Activated T-cell treated with anti-CD3 and anti-CD28 coated beads, Interleukin-2, amount 50 U/mL, for 72 hours (primary cell): ENCODE measurements at places on chromosomes 12 and 14.

GRCh38 chr12:118189741-118190191, 53.8 kb downstream of the PEBP1 start:
- no peak for DNase-seq

GRCh38 chr14:47746986-47747385, 71.6 kb upstream of the MDGA2 start:
- no peak for DNase-seq

DNA sequence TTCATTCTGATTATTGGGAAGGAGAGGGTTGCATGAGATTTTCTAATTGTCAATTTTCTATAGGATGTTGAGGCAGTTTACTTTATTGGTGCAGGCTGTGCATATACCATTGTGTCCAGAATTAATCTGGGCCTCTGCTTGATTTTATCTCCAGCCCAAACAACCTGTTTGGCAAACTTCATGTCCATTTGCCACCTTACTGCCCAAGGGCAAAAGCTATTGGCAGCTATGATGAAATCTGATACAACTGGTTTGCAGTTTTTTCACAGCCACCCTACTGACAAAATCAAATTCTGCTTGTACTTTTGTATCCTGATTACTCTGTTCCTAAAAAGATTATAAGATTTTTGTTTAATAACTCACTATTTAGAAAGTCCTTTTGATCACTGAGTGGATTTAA, 789.2 kb upstream of the FBXO33 start:
- DNase-seq, result no peak

GRCh38 chr12:20368651-20369304, 441 bp downstream of the PDE3A start:
- DNase-seq, result no peak

DNA sequence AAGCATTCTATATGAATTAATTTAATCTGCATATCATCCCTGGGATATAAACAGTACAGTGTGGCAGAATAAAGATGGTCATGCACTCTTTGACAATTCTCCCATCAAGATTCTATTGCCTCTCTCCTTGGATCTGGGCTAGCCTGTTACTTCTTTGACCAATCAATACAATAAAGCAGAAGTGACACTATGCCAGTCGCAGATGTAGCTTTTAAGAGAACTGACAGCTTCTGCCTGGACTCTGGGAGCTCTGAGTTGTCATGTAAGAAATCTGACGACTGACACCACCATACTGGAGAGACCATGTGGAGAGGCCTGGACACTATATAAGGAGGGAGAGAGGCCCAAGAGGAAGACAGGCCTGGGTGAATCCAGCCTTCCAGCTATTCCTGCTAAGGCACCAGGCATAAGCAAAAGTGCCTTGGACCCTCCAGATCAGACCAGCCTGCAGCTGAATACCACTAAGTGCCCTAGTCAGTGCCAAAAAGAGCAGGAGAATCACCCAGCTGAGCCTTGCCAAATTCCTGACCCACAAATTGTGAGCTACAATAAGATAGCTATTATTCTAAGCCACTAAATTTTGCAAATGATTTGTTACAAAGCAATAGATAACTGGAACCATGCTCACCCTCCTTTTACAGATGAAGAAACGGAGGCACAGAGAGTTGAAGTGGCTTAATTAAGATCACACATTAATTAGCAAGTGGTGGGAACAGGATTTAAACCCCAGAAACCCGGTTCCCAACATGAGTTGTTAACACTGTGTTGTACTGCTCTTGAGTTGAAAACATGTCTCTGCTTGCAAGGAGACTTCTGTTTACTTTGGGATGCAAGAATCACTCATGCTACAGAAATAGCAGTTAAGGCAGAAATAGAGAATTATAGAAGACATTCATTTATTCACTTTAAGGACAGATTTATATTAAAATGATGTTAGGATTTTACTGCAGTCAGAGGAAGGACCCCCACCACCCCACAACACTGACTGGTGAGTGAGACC, 84.6 kb downstream of the RIN3 start:
- DNase-seq, result no peak

DNA sequence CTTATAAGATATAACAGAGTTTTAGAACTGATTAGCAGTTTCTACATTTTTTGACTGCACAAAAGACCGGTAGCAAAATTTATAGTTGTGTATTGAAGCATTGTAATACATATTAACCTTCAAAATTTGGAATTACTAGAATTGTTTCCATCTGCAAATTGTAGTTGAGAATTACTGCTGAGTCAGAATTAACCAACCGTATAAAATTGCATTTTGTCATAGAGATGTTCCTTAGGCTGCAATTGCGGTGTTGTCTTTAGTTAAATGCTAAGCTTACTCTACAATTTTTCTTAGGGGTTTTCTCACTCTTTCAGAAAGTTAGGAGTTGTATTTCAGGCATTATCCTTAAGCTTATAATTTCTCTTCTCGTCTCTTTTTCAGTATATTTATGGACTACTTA, 132.2 kb downstream of the PLEKHA5 start:
- no peak for DNase-seq

GRCh38 chr12:122830517-122831214, 4.6 kb upstream of the HIP1R start:
- DNase-seq, result no peak

DNA sequence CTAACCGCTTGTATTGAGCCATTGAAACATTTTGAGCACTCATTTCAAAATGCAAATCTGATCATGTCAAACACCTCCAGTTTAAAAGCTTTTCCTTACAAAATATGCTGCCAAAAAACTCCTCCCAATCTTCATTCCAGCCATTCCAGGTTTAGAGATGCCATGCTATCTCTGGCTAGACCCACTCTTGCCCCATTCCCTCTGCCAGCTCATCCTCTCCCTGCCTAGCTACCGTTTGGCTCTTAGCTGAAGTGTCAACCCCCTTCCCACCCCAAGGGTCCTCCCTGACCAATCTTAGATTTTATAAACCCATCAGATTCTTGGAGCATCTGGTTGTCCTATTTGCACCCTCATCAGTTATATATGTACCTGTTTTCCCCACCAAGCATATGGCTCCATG, 75.0 kb downstream of the SCAF11 start:
- no peak for DNase-seq

- DNase-seq, result no peak
Observed at GRCh38 chr12:51705450-51705849, 114.4 kb downstream of the SCN8A start.

DNA sequence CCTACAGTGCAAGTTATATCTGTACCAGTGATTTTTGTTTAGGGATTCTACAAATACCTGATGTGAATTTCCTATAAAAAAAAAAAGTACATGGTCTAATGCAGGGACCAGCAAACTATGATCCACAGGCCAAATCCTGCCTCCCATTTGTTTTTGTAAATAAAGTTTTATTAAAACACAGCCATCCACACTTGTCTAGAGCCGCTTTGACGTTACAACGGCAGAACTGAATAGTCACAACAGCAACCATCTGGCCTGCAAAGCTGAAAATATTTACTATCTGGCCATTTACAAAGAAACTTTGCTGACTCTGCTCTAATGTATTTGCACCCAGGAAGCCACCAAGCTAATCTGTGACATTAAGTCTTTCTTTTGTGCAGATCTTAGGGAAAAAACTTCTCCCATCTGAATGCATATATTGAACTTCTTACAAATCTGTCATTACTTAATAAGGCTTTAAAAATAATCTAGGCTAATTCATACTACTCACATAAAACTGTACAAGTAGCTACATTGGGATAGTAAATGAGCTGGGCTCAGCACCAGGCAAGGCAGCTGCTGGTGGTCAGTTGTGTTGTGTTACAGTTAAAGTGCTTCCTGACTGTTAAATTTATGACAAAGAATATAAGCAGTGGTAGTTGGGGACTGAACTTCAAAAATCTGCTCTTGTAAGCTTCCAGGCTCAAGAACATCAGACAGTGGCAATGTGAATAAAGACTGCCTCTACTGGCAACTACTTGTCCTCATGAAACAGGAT, 303.3 kb downstream of the MED13L start:
- no peak for DNase-seq

DNA sequence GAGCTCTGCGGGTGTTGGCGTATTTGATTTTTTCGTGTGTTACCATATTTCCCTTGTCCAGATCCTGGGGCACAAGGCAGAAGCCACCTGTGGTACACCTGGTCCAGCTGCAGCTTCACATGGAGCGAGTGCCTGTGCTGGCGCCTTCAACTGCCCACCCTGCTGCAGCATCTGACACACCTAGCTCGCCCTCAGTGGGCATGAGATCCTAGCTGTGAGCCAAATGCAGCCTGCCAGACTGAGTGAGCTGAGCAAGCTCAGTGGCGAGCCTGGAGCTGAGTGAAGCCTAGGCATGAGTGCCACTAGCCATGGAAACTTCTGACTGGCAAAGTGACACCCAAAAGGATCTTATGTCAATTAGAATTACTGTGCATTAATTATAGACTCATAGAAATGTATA, 1226.8 kb upstream of the FLRT2 start:
- DNase-seq, result no peak

- no peak for DNase-seq
Observed at GRCh38 chr14:102417646-102418045, 54.9 kb downstream of the TECPR2 start.

GRCh38 chr14:41993687-41994086, 387.0 kb downstream of the LRFN5 start:
- DNase-seq, result no peak

GRCh38 chr12:12379831-12380730, 23.2 kb downstream of the BORCS5 start:
- peak; percentile 33 for DNase-seq

DNA sequence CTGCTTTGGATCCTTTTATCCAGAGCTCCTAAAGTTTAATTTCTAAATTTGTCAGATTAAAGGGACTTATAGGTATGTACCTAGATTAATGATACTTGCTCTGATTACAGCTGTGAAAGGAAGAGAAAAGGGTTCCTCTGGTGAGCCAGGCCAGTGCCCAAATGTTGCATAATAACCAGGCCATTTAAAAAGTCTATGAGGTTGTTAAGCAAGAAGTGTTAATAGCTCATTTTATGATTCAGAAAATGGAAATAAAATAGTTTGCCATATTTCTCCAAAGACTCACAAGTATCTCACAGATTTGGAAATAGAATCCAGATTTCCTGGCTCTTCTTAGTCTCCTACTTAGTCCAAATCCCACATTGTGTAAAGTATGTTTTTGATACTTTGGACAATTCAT, 67.6 kb downstream of the SLC38A6 start:
- DNase-seq, result no peak

GRCh38 chr14:20769421-20769820, 1.2 kb downstream of the EDDM3B start:
- DNase-seq, result no peak

DNA sequence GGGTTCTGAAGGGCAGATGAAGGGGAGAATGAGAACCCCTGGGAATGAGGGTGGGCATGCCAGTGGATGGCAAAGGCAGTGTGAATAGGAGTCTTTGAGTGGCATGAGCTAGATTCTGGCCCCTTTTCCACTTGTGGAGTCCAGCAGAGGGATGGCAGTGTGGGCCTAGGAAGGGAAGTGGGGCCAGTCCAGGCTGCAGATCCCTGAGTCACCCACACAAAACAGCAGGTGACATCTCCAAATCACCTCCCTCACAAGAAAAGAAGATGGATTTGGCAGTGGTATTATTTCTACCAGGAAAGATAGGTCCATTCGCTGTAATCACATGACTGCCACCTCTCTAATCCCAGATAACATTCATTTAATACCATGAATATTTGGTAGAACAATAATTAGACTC, 151.3 kb downstream of the TTC7B start:
- DNase-seq, result no peak

GRCh38 chr14:93396456-93396855, 34.3 kb upstream of the UNC79 start:
- DNase-seq, result no peak

DNA sequence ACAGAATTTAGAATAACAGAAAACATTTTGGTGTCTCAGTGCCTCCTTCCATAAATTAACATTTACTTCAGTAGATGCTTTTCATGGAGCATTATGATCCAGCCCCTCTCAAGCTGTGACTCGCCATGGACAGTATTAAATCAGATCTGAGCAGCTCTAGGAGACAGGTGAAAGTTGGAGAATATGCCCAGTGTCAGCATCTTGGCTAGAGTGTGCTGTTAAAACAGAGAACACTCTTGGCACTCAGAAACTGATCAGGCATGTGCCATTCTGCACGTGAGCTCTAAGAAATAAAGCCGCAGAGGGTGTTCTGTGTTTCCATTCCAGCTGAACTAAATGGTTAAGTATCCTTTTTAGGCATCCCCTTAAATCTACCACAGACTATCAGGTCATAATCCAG, 68.0 kb downstream of the DIP2B start:
- DNase-seq, result no peak

- no peak for DNase-seq
Observed at GRCh38 chr12:76539727-76540126, 19.8 kb downstream of the OSBPL8 start.

GRCh38 chr12:95337146-95337545, 119.5 kb downstream of the VEZT start:
- no peak for DNase-seq

GRCh38 chr14:75459099-75459741, 31.4 kb downstream of the JDP2 start:
- no peak for DNase-seq

DNA sequence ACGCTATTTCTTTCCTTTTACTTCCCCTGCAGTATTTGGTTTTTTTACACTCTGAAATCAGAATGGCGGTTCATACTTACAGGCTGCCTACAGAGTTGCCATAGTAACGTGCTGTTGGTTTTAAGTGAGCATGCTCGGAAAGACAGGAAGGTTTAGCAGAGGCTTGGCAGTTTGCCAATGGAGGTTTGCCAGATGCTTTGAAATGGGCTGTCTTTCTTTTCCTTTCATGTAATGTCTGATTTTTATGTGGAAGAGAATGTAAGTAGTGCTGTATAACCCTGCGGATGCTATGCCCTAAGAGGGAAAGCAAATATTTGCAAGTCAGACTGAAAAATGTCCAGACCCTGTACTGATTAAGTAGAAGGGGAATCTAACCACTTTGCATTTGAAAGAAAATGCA, 32.8 kb downstream of the ARID4A start:
- peak; percentile 83 for DNase-seq

DNA sequence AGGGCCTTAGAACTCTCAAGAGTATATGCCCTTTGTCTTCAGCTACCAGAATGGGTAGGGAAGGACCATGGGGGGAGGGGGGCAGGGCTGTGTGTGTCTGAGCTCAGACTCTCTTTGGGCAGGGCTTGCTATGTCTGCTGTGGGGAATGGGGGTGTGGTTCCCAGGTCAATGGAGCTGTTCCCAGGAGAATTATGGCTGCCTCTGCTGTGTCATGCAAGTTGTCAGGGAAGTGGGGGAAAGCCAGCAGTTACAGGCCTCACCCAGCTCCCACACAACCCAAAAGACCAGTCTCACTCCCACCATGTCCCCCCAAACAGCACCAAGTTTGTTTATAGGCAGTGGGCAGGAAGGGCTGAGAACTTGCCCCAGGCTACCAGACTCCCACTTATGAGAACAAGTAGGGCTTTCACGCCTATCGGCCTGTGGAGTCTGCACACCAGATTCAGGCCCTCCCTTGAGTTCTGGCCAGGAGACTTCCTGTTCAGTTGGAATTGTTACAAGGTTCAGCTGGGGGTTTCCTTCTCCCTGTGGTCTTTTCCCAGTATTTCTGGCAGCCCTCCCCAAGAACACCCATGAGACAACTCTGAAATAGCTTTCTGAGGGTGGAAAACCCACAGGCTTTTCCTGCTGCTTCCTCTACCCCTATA, 6.1 kb upstream of the SERPINA11 start:
- DNase-seq, result no peak
